ENCODE measurements at places on chromosomes 6 and 20.
A peak's percentile ranks its signal among the peaks of the same experiment; 100 is the strongest.

DNA sequence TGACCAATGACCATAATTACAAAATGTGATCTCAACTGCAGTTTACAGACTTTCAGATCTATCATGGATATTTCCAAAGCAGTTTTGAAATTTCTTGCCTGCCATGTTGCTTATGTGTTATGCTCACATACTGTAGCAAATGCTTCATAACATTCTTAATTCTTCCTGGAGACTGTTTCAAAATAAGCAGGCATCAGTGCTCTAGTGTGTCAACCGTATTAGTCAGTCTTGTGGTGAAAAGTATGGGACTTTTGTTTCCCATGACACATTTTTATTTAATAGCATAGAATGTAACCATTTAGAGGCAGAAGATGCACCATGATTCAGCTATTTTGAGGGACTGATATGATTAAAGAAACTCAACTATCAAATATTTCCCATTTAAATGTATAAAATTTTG, 1.7 kb downstream of the POPDC3 start:
- DNase-seq, result no peak

DNA sequence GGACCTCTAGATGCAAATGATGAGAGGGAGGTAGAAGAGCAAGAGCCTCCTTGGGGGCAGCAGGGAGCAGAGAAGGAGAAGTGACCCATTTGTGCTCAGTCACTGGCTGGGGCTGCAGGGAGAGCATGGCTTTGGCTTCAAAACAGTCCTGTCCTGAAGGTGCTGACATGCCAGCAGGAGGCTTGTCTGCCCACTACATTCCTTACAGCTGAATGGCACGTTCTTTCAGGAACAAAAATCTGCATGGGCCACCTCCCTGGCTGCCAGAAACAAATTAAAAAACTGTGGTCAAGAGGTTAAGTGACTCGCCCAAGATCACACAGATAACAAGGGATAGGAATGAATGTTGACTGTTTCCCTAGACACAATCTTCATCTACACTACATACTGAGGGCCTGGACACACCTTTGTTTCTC, 188.8 kb downstream of the HIVEP2 start:
- DNase-seq, result no peak

DNA sequence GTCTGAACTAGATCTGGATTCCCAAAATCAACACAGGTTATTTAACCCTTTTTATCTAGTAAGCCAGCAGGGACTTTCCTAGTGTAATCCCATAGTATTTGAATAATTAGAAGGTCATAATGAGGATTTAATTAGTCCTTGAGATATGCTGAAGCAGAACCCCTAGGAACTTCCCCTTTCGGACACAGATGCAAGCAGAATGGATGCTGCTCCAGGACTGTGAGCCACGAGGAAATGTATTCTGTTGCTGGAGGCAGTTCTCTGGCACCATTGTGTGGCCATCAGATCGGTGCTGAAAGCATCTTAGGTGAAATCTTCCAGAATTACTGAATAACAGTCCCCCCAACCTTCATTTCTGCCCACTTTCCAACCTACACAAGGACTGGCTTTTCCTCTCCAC, 206.9 kb downstream of the TMEM242 start:
- peak; percentile 8 for DNase-seq

DNA sequence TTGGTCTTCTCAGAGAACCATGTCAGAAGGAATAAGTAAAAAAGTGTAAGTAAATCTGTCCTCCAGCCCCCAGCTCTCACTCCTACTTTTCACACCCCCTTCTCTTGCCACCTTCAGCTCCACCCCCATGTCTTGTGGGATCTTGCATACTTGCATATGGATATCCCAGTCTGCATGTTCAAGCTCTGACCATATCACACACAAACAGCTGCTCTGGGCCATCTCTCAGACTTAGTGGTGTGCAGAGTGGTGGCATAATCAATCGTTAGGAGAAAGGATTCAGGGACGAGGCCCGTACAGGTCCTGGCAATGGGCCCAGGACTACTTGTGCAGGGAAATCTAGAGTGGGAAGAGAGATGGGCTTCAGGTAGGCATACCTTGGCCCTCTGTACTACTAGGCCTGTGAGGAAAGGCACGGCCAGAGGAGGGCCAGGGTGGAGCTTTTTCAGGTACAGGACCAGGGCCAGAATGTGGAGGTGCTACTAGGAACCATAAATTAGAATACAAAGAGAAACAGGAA, 112.0 kb upstream of the SGK1 start:
- no peak for DNase-seq

- DNase-seq, result no peak
These were observed 2.5 kb upstream of the MMP24 start for GRCh38 chr20:35223941-35224340.

- peak; percentile 54 for DNase-seq
These were observed 152.4 kb downstream of the SASH1 start for GRCh38 chr6:148495029-148495428.

DNA sequence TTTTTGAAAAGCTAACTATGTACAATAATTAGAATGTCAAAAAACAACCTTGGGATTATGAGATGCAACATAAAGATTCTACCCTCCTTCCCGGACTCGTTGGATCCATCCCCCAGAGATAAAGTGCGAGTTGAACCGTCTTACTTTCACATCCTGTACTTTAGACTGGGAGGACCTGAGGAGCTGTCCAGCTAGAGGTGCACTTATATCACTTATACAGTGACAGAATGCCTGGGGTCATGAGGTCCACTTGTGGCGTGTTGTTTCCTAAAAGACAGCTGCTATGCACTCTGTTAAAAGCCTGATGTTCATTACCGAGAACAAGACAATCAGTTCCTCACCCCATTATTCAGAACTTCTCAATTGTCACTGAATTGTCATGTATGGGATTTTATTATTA, 2.1 kb downstream of the CDS2 start:
- DNase-seq, result peak; percentile 53

GRCh38 chr6:83510791-83511190, 1.5 kb upstream of the PRSS35 start:
- no peak for DNase-seq

DNA sequence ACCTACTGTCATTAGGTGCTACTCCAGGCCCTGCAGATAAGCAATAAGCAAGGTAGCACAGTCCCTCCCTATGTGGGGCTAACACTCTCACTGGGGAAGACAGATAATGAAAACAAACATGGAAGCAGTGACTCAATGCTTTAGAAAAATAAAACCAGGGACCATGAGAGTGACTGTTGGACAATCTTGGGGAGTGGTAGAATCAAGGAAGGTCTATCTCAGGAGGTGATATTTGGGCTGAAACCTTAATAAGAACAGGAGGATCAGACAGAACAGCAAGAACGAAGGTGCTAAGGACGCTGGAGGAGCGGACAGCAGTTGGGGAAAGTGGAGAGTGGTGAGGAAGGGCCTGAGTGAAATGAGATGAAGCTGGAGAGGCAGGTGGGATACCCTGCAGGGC, 58.2 kb downstream of the BANF2 start:
- DNase-seq, result no peak

DNA sequence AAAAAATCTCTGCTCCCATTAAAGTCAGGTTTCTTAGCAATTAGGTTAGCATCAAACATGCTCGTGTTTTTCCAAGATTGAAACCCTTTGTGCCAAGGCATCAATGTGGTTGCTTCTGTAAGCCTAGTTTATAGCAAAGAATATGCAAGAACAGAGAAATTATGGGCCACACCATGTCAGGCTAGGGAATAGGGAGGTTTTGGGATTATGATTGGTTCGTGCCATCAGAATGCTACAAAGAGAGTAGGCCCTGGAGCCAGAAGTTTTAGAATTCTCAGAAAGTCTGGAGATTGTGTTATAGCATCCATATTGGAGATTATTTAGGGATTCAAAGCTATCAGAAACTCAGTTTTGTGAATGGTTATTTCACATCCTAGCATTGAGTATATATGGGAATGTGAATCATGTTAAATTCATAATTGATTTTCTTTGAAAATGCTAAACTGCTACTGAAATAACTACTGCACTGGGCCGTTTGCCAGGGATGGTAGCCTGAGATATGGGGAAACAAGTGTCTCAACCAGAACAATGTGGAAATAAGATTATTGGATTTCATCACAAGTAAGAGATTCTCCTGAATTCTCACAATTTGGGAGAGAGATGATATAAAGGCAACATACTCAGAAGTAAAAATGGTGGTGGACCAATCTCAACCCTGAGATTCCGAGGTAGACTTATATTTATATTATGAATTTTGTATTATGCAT, 45.3 kb downstream of the ZNF292 start:
- peak; percentile 22 for DNase-seq

GRCh38 chr20:58003525-58003924, 224.9 kb downstream of the ANKRD60 start:
- DNase-seq, result no peak

DNA sequence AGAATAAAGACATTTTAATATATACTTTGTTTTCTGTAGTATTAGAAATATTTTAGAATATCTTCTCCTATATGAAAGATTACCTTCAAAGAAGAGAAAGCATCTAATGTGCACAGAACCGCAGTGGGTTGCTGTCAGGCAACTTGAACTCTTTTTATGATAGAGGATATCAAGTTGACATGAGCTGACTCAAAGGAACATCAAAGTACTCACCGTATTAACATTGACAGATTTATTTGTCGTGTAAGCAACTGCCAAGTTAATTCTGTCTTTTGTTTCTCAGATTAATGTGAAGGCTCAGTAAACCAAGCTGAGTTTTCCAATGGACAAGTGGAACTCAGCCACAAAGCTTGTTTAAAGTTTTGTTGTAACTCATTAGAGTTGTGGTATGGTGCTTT, 2.2 kb upstream of the GINM1 start:
- no peak for DNase-seq

DNA sequence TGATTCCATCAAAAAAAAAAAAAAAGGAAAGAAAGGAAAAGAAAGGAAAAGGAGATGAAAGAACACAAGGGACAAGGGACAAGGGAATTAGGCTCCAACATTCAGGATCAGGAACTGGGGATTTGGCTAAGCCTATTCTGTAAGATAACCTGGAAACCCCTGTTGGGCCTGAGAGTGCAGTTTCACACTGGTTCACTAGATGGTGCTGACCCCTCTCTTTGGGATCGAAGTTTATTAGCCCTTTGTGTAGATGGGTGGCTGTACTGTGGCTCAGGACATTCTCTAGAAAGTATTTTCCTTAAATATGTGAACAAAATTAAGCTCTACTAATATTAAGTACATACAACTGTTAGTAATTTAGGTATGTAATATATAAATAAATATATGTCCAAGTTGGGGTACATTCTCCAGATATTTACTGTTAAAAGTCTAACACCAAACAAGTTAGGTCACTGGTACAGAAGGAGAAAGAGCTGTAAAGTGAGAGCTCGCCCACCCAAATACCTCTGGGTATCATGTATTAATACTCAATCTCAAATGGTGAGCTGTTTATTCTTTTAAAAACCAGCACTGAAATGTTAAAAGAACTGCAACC, 6.3 kb downstream of the OR2A4 start:
- peak; percentile 40 for DNase-seq

- DNase-seq, result no peak
These were observed 31.0 kb downstream of the POM121L2 start for GRCh38 chr6:27281105-27281539.

GRCh38 chr20:1636621-1637020, 16.8 kb upstream of the SIRPB1 start:
- no peak for DNase-seq

DNA sequence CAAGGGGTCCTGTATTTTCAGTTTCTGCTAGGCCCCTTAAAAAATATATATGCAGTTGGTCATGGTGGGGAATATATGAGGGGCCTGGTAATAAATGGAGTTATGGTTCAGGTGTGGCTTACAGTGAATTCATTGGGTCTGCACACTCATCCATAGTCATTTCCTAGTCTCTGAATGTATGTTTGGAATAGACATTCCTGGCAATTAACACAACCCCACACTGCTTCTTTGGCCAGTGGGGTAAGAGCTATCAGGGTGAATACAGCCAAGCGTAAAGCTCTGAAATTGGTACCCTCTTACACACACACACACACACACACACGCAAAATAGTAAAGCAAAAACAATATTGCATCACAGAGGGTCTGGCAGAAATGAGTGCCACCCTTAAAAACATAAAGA, 56.5 kb downstream of the QRSL1 start:
- DNase-seq, result no peak

- DNase-seq, result no peak
These were observed 1.5 kb upstream of the STX16 start for GRCh38 chr20:58649288-58650180.

DNA sequence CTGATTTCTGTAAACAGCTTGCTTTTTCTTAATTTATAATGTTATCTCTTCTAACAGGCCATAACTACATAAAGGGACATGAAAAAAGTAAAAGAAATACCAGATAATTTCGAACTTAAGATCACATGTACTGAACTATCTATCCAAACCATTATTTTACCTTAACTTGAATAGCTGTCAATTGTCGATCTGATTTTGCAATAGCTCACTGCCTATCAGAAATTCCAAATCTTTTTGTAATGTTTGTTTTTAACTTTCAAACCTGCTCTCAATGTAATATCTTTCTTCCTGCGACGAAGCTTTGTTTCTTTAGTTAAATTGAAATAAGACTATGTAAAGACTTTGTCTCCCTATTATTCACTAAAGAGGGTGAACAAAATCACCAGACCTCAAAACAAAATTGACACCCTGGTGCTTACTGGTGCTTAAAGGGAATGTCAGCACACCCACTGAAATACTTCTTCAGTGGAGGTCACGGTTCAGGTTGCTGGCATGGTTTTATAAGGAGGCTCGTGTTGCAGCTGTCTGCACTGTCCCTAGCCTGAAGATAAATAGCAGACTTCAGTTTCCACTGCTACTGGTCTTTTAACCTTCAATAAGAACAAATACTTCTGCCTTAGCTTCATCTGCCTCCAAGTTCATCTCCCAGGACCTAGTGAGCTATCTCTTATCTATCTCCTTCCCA, 117.5 kb upstream of the QKI start:
- DNase-seq, result no peak

DNA sequence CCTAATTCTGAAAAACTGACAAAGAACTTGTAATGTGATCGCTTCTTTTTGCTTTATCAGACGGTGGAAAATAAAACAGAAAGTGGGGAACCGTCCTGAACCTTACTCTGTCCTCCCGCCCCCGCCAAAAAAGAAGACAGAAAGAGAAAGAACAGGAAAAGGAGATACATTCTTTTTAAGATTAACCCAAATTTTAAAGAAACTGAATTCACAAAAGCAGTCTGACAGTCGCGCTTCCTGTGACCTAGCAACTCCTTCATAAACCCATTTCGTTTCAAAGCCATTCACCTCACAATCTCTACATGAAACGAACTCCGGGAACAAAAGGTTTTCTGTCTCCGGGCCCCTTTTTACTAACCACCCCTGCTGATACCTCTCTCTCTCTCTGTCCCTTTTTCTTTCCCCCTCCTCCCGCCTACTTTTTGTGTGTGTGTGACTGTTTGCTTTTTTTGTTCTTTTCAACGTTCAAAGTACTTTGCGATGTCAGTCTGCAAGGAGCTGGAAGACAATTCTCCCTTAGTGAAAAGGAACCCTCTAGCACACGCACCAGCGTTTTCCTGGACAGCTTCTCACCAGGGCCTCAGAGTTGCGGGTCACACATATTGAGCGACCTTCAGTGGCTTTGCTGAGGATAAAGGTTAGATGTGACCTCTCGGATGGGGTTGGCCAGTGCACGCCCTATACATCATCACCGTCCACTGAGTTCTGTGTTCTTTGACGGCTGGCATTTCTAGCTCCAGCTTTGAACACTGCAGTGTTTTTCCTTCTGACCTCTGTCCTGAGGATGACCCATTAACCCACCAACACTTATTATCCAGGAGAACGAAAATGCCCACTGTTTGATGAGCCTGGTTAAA, 530 bp upstream of the NEDD9 start:
- no peak for DNase-seq
